ENCODE measurements at places on chromosomes 4 and X.

DNA sequence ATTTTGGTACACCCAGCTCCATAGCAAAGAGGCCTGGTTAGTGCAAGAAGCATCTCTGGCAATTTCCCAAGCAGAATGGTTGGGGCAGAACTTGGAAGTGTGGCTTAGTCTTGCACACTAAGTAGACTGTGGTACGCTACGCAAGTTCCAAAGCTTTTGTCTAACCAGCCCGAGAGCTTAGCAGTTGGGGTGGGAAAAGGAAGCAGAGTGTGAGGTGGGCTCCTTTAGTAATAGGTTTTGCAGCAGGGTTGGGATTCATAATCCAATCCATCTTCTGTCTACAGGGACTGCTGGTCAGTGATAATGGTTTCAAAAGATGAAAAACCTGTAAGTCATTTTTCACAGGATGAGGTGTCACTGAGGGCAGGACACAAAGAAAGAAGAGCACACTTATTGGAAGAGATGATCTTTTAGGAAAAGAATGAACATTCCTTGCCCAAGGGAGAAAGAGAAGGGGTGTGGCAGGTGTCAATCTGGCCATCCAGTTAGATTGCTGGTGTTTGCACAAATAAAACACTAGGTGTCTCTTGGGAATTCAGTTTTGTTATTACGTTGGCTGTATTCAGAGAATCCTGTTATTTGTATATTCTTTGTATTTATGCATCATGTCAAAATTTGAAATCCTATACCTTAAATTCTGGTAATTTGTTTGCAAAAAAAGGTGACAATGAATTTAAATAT lies 244.3 kb downstream of the GPAT3 start:
- no peak for DNase-seq

DNA sequence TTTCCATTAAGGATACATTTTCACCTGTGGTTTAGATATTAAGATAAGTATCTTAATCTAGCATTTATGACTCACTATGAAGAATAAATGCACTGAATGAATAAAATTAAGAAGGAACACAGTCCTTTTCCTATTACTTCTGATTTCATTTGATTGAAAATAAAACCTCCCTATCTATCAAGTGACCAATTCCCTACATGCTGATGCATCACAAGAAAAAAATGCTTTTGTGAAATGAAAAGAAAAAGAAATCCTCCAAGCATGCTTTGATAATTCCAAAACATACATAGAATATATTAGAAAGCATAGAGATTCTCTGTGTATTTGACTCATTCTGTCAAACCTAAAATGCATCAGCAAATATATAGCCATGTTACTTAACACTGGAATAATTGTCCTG lies 37.1 kb downstream of the PCDH10 start:
- no peak for DNase-seq

GRCh38 chrX:635428-636090 lies 5.0 kb downstream of the SHOX start:
- no peak for DNase-seq

DNA sequence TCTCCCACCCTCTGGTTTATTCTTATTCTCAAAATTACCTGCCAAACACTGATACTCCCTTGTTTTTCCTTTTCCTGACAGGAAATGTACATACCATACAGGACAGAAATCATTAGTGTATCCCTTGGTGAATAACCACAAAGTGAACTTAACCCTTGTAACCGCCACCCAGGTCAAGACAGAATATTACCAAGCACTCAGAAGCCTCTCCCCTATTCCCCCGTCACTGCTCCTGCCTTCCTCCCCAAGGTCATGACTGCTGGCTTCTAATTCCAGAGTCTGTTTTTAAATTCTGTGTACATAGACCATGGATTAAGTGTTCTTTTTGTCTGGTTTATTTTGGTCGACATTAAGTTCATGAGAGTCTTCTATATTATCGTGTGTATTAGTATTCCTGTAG lies 37.7 kb downstream of the HTT start:
- no peak for DNase-seq

DNA sequence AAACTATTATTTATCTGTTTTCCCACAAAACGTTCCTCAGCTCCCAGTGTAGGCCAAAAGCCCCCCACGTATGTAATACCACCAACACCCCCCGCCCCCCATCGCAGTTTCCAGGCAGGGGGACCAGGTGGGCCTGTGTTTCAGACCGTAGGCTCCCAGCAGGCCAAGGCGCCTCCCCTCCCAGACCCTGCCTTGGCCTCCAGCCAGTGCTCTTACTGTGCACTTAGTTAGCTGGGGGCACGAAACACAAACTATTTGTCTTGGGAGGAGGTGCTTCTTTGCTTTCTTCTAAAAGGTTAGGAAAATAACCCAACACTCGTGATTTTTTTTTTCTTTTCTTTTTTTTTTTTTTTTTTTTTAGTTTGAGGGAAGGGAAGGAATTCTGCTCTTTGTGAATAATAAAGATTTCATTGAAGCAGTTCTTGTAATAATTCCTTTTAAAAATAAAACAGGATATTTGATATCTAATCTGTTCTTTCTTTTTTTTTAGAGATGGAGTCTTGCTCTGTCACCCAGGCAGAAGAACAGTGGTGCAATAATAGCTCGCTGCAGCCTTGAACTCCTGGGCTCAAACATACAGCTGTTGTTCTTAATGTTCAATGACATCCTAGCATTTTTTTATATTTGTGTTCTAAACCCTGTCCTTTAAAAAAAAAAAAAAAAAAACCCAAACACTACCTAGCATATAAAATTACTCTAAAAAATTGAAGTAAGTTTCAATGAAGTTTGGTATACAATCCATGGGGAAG lies 83.0 kb upstream of the CLDN34 start:
- no peak for DNase-seq

- DNase-seq = no peak
Measured at GRCh38 chr4:70997036-70997435, 3.6 kb downstream of the DCK start.

GRCh38 chr4:77358315-77358928 lies 201.4 kb downstream of the CCNG2 start:
- no peak for DNase-seq

- no peak for DNase-seq
Measured at GRCh38 chrX:148878371-148878770, 378.0 kb downstream of the AFF2 start.

DNA sequence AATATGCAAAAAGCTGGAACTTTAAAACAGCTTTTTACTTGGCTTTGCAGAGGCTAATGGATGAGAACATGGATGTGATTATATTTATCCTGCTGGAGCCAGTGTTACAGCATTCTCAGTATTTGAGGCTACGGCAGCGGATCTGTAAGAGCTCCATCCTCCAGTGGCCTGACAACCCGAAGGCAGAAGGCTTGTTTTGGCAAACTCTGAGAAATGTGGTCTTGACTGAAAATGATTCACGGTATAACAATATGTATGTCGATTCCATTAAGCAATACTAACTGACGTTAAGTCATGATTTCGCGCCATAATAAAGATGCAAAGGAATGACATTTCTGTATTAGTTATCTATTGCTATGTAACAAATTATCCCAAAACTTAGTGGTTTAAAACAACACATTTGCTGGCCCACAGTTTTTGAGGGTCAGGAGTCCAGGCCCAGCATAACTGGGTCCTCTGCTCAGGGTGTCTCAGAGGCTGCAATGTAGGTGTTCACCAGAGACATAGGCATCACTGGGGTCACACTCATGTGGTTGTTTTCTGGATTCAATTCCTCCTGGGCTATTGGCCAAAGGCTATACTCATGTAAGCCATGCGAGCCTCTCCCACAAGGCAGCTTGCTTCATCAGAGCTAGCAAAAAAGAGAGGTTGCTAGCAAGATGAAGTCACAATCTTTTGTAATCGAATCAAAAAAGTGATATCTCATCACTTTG lies 15.6 kb downstream of the TLR8 start:
- DNase-seq = no peak

DNA sequence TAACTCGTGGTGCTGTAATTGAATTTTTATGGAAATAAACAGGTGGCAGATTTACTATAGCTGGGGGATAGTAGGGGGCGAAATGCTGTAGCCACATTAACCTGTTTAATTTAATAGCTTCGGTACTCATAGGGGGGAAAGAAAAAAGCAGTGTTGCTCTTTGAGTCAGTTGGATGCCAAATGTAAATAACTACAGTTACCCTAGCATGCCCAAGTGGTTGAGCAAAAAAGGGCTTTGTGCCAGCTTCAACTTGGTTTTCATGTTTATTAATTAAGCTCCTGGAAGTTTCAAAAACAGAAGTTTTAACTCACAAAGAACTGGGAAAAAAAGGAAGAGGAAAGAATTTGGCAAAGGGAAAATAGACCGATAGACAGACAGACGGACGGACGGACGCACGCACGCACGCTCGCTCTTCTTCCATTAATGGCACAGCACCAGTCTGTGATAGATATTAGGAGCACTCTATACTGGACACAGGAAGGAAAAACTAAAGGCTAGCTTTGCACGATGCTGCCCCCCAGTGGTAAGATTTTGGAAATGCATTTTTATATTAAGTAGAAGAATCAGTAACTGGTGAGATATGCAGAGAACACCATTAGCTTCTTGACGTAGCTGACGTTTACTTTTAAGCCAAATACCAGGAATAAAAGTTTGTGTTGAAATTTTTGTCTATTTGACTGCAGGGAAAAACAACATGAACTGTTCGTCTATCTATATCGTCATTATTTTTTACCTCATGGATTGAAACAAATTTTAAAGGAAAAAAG lies 151.8 kb downstream of the SLC7A11 start:
- no peak for DNase-seq

- DNase-seq = no peak
Measured at GRCh38 chr4:28686618-28687017, 1826.0 kb downstream of the STIM2 start.

- no peak for DNase-seq
Measured at GRCh38 chr4:123530357-123530756, 133.8 kb downstream of the SPRY1 start.

DNA sequence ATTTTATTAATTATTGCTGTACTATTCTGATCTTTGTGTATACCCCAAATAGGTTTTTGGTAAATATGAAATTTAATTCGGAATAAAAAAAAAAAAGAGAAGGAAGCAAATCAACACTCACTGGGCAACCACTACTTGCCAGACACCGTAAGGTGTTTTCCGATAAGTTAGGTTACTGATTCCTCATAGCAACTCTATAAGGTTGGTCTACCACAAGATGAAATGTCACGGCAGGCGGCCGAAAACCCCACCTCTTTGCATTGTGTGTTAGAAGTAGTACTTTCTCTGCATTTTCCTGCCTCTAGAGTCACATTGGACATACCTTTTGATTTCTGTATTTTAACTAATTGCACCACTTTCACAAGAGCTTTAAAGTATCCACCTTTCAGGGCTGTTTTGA lies 44.5 kb upstream of the RASGEF1B start:
- DNase-seq = no peak

GRCh38 chr4:22986262-22986661 lies 293.5 kb downstream of the GBA3 start:
- no peak for DNase-seq

DNA sequence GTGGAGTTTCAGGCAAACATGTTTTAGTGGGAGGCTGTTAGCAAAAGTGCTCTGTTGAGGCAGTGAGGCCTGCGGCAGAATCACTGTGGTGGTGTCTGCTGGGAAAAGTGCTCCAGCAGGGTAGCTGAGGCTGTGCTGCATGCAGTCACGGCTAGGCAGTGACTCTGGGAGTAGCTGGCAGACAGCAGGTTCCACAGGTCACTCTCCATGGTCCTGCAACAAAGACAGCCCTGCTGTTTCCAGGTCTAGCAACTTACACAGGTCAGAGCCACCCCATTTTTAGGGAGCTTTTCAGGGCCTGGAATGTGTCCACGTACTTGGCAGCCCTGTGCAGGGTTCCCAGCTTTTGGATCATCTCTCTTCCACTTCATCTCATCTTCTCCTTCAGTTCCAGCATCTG lies 184.3 kb downstream of the NAA11 start:
- DNase-seq = no peak

GRCh38 chr4:14994242-14994641 lies 8.0 kb upstream of the CPEB2 start:
- DNase-seq = no peak

- no peak for DNase-seq
Measured at GRCh38 chrX:15173411-15173810, 96.5 kb downstream of the ASB9 start.

DNA sequence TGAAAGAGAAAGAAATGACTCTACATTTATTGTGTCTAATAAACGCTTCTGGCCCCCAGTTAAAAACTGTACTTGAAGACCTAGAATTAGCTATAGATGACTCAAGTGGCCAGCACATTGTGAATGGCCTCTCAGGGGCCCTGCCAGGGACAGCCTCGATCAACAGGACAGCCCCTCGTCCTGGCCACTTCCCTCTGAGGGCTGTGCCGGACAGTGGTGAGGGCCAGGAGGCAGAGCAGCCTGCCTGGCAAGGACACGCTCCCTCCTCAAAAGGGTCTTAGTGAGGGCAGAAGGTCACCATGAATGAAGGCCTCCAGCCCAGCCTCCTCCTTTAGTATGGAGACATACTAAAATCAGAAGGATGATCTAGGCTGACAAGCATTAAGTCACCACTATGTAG lies 16.5 kb downstream of the RNF212 start:
- DNase-seq = no peak

Measured in stimulated activated CD8-positive, alpha-beta memory T cell treated with anti-CD3 and anti-CD28 coated beads, Interleukin-7, amount 100 ng/mL, for 24 hours (primary cell).